Purkinje cell (primary cell): ENCODE measurements at places on chromosomes 2 and 18. TPM values are rescaled to one million over a fixed set of nuclear protein-coding genes. Genes with fewer than 3 reads are reported as not detected.

The UGT1A5 gene
- polyA plus RNA-seq: not detected in 2 replicates

The GPR45 gene
- not detected in 2 replicates for polyA plus RNA-seq

The BOLL gene
- polyA plus RNA-seq: 0.46 and 1.8 TPM in 2 replicates

The CNDP1 gene
- polyA plus RNA-seq: 2.3 and 4.6 TPM in 2 replicates

The TMEM198 gene
- polyA plus RNA-seq: 0.97 and 0.99 TPM in 2 replicates

The IL1A gene
- polyA plus RNA-seq: not detected in 2 replicates

The ASB18 gene
- polyA plus RNA-seq: 0.62 TPM in 1 of 2 replicates, not detected in the other

The TTC27 gene
- polyA plus RNA-seq: 9.0 and 13.5 TPM in 2 replicates

The SMYD1 gene
- polyA plus RNA-seq: 0.16 TPM in 1 of 2 replicates, not detected in the other

The TBC1D8 gene
- 1.9 and 3.3 TPM in 2 replicates for polyA plus RNA-seq

The NPHP1 gene
- 6.0 and 13.1 TPM in 2 replicates for polyA plus RNA-seq

The GCKR gene
- not detected in 2 replicates for polyA plus RNA-seq

The ELOA2 gene
- not detected in 2 replicates for polyA plus RNA-seq

The CROCC2 gene
- polyA plus RNA-seq: not detected in 2 replicates

The XIRP2 gene
- polyA plus RNA-seq: not detected in 2 replicates

The LRP2 gene
- 0.03 TPM in 2 replicates for polyA plus RNA-seq

The PLCD4 gene
- 12.3 and 13.9 TPM in 2 replicates for polyA plus RNA-seq

The TOGARAM2 gene
- polyA plus RNA-seq: 2.6 and 2.9 TPM in 2 replicates

The STAT4 gene
- polyA plus RNA-seq: 31.0 and 33.2 TPM in 2 replicates

The VIL1 gene
- not detected in 2 replicates for polyA plus RNA-seq

The LDLRAD4 gene
- 8.9 and 9.1 TPM in 2 replicates for polyA plus RNA-seq

The METTL4 gene
- polyA plus RNA-seq: 7.1 and 7.4 TPM in 2 replicates

The DNAH7 gene
- polyA plus RNA-seq: 2.3 and 3.9 TPM in 2 replicates

The HOXD12 gene
- not detected in 2 replicates for polyA plus RNA-seq

The ADGRF3 gene
- not detected in 2 replicates for polyA plus RNA-seq

The ALK gene
- polyA plus RNA-seq: 0.42 and 0.49 TPM in 2 replicates

The CAVIN2 gene
- 0.55 TPM in 1 of 2 replicates, not detected in the other for polyA plus RNA-seq

The CABLES1 gene
- polyA plus RNA-seq: 2.7 and 2.9 TPM in 2 replicates

The HOXD10 gene
- not detected in 2 replicates for polyA plus RNA-seq

The CFC1 gene
- 0.39 and 0.85 TPM in 2 replicates for polyA plus RNA-seq
